ENCODE measurements at places on chromosomes 7 and 10.
A peak's percentile ranks its signal among the peaks of the same experiment; 100 is the strongest.

DNA sequence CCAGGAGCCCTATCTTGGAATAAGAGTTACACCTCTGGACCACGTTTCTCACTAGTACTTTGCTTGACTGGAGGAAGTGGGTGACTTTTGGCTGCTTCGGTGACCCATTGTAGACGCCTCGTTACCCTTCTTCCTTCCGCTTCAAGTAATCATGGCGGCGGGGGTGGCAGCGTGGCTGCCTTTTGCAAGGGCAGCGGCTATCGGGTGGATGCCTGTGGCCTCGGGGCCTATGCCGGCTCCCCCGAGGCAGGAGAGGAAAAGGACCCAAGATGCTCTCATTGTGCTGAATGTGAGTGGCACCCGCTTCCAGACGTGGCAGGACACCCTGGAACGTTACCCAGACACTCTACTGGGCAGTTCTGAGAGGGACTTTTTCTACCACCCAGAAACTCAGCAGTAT, 1.5 kb downstream of the KCND2 start:
- no peak overlapping the region for H3K4me3 ChIP-seq
- DNase-seq, result no peak
- H3K27ac ChIP-seq, result no peak overlapping the region
- H3K4me1 ChIP-seq, result peaks cover 15% of the 10 kb centered on the region

DNA sequence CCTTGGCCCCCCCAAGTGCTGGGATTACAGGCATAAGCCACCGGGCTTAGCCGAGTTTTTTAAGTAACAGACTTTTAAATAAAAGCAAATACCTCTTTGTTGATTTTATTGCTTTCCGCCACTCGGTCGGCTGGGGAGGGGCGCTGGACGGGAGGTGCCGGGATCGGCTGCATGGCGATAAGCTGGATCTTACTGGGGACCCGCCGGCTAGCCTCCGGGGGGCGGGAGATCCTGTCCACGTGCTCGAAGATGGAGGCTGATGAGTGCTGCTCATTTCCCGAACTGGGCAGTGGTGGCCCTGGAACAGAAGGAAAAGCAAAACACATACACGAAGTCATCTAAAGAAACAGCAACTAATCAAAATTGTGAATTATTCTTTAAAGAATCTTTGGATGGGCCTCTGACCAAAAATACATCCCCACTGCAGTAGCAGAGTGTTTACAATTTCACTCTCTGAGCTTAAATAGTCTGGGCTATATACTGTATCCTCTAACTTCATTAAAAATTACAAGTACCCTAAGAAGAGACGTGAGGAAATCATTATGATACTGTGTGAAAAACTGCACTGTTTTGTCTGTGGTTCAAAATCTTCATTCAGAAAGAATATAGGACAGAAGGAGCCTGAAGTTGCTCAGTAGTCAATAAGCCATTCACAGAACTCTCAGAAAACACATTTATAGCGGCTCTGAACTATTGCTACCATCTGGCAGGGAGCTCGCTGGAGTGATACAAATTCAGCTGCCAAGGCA, 73.2 kb upstream of the ATP6V0A4 start:
- H3K4me3 ChIP-seq, result no peak overlapping the region
- no peaks in the 10 kb centered on the region for H3K27me3 ChIP-seq
- peaks cover 7% of the 10 kb centered on the region for H3K36me3 ChIP-seq
- no peak overlapping the region for H3K27ac ChIP-seq
- no peak for DNase-seq

GRCh38 chr7:5690931-5691473, 90.5 kb downstream of the RNF216 start:
- no peaks in the 10 kb centered on the region for H3K27me3 ChIP-seq
- DNase-seq, result no peak
- peaks cover 90% of the 10 kb centered on the region for H3K4me1 ChIP-seq
- peaks cover 2% of the 10 kb centered on the region for H3K36me3 ChIP-seq
- H3K4me3 ChIP-seq, result peak overlapping the region; percentile 74
- H3K27ac ChIP-seq, result peak overlapping the region; percentile 94

DNA sequence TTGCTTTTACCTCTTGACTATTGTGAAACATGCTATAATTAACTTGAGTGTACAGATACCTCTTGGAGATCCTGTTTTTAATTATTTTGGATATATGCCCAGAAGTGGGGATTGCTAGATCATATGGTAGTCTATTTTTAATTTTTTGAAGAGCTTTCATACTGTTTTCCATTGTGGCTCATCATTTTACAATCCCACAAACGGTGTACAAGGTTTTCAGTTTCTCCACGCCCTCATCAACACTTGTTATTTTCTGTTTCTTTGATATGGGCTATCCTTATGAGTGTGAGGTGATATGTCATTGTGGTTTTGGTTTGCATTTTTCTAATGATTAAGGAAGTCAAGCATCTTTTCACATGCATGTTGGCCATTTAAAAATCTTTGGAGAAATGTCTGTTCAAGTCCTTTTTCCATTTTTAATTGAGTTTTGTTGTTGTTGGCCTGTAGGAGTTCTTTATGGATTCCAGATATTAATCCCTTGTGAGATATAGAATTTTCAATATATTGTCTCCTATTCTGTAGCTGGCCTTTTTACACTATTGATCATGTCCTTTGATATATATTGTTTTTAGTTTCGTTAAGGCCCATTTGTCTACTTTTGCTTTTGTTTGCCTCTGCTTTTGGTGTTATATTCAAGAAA, 7.5 kb downstream of the AGK start:
- no peak for DNase-seq
- H3K4me1 ChIP-seq, result peaks cover 27% of the 10 kb centered on the region
- H3K36me3 ChIP-seq, result peaks cover 28% of the 10 kb centered on the region
- no peaks in the 10 kb centered on the region for H3K27me3 ChIP-seq
- H3K4me3 ChIP-seq, result no peak overlapping the region
- H3K27ac ChIP-seq, result peak overlapping the region; percentile 57

DNA sequence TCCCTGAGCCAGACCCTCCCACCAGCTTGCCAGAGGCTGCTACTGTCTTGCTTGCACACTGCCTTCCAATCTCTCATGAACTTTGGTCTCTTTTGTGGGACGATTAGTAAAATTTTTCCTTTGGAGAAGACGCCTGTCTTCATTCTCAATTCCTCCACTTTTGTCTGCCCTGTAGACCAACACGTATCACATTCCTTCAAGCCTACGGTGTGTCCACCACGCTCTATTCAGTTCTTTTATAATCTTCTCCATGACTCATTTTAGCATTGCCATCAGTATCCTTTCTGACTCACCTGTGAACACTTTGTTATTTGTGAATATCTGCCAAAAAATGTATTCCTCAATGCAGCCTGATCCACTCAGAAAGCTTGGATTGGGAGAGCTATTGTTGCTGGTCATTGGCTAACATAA, 1.4 kb downstream of the GIMAP5 start:
- no peak overlapping the region for H3K27ac ChIP-seq
- no peak overlapping the region for H3K4me3 ChIP-seq
- H3K27me3 ChIP-seq, result peaks cover 14% of the 10 kb centered on the region
- H3K4me1 ChIP-seq, result no peaks in the 10 kb centered on the region

DNA sequence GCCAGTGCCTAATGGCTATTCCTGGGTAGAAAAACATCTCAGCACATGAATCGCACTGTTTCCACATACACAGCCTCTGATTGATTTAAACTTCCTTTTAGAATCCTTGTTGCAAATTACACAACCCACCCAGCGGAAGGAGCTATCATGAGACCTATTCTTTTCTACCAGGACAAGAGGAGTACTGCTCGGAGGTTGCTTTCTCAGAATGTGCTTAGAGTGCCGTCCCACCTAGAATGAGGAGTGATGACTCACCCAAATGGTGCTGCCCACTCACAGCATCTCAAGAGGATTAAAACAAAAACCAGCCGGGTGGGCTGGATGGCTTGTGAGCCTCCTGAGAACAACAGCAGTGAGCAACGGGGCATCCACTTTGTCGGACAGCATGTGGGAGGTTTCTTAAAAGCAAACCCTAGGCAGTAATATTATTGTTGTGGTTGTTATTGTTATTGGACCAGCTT, 128.9 kb downstream of the DGKI start:
- H3K4me3 ChIP-seq, result no peak overlapping the region
- no peaks in the 10 kb centered on the region for H3K27me3 ChIP-seq
- no peak for DNase-seq
- H3K4me1 ChIP-seq, result peaks cover 37% of the 10 kb centered on the region
